ENCODE measurements at places on chromosomes 7 and 10. TPM values are rescaled to one million over a fixed set of nuclear protein-coding genes. Genes with fewer than 3 reads are reported as not detected.

SLC13A1 gene
- not detected for total RNA-seq

TAS2R41 gene
- total RNA-seq: not detected

PTPRZ1 gene
- total RNA-seq: 9.8 TPM

TMEM229A gene
- total RNA-seq: not detected

NPS gene
- not detected for total RNA-seq

AGMO gene
- not detected for total RNA-seq

SHTN1 gene
- 39.2 TPM for total RNA-seq

CD36 gene
- 0.12 TPM for total RNA-seq

FFAR4 gene
- not detected for total RNA-seq

PRKG1 gene
- 0.09 TPM for total RNA-seq
